ENCODE measurements at places on chromosomes 5 and 9.

GRCh38 chr5:173745557-173745956, 129.1 kb upstream of the BOD1 start:
- no peak for DNase-seq

DNA sequence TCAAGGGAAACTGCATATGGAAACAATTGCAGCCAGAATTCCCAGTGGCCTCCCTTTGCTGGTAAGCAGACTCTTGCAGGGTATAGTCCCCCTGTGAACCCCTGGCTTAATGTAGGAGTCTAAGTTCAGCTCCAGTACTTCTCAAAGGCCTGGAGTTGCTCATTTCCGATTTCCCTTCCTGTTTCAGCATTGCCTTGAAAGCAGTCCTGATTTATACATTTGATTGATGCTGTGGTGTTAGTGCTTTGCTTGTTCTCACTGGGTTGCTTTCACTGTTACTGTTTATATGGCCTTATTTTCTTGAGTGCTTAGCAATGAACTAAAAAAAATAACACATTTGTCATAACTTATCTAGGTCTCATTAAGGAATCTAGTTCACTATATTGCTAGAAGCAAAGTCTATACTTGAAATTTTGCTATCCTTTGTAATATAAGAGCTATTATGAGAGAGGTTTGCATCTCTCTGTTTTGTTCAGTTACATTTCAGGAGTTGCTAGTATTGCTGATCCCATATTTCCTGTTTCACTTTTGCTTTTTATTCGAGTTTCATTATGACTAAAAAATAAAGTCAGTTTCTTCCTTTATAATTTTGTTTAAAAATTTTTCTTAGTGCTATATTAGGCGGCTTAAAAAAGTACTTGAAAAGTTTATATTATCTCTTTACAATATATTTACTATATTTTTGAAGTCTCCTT, 122.4 kb upstream of the NMUR2 start:
- no peak for DNase-seq

DNA sequence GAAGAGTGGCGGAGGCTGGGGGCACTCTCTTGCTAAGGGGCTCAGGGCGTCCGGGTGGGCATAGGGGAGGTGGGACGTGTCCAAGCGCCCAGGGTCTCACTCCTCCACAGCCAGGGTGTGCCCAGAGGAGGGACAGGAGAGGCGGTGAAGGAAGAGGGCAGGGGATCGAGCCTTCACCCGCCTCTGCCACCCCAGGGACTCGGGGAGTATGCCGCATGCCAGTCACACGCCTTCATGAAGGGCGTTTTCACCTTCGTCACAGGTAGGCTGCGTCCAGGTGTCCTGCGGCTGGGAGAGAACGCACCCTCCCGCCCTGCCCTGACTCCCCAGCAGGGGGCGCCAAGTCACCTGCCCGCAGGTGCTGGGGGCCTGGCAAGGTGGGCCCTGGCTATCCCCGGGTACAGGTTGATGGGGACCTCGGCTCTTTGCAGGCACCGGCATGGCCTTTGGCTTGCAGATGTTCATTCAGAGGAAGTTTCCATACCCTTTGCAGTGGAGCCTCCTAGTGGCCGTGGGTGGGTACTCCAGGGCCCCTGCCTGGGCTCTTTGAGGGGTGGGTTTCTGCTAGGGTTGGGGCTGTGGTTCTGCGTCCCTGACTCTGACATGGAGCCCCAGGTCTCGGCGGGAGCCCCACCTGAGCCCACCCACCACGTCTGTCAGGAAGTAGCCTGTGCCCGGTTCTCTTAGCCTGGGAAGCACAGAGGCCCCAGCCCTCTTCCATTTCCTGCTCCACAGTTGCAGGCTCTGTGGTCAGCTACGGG, 552 bp downstream of the TMEM141 start:
- peak; percentile 27 for DNase-seq

GRCh38 chr9:124041817-124042116, 30.2 kb downstream of the LHX2 start:
- DNase-seq: no peak

- no peak for DNase-seq
Measured at GRCh38 chr5:60958712-60959111, 13.7 kb downstream of the NDUFAF2 start.

DNA sequence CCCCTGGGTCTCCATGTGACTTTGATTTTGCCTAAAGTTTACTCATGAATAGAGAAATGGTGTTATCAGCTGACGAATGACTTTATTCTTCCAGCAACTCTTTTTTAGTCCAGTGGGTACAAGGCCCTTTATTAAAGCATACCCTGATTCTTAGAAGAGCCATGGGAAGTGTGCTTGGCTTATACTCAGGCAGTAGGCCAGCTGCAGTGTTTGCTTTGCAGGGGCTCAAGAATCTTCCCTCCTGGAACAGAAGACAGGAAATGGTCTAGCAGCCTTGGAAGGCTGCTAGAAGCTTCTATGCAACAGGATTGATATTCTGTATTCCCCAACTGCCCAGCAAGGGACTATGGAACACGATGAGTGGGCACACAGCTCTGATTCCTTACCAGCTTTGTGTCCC, 73.4 kb upstream of the PLPP6 start:
- no peak for DNase-seq

- DNase-seq: peak; percentile 70
Measured at GRCh38 chr9:81653240-81653639, 36.1 kb downstream of the TLE1 start.

- no peak for DNase-seq
Measured at GRCh38 chr9:80596579-80596978, 1024.8 kb downstream of the TLE4 start.

- peak; percentile 81 for DNase-seq
Measured at GRCh38 chr5:14032918-14033317, 88.4 kb upstream of the DNAH5 start.

DNA sequence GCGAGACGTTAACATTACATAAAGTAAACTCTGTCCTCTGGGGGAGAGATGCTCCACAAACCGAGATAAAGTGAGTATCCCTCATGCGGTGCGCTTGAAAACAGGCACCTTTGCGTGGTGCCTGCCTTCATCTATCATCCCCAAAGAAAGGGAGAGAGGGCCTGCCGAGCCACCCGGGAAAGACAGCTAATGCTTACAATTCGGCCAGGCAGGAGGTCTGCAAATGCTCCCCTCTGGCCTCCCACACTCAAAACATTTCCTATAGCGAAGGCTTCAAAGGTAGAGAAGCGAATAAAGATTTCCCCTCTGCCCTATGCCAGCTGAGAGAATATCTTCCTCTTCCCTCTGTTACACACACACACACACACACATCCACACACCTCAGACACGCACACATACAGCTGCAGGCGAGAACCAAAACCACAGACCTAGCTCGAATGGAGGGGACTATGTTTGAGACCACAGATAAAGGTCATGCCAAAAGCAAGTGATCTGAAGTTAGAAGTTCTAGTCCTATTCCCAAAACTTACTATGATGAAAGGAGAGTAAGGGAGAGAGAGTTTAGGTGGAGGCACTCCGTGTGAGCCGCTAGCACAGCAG, 132.8 kb downstream of the CRB2 start:
- DNase-seq: no peak

DNA sequence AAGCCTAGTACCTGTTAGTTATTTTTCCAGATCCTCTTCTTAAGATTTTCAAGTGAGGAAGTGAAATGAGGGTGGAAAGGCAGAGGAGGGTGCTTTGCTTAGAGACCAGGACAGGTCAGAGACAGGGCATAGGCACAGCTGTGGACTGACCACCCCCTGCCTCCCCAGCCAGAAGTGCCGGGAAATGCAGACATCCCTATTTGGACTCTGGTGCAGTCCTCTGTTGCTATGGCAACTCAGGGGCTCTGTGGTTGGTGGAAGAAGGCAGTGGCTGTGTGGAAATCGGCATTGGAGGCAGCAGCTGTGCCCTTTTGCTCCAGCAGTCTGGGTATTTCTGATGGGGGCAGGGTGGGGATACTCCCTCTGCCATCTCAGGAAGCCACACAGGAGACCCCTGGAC, 43.3 kb upstream of the NDFIP1 start:
- DNase-seq: peak; percentile 26

DNA sequence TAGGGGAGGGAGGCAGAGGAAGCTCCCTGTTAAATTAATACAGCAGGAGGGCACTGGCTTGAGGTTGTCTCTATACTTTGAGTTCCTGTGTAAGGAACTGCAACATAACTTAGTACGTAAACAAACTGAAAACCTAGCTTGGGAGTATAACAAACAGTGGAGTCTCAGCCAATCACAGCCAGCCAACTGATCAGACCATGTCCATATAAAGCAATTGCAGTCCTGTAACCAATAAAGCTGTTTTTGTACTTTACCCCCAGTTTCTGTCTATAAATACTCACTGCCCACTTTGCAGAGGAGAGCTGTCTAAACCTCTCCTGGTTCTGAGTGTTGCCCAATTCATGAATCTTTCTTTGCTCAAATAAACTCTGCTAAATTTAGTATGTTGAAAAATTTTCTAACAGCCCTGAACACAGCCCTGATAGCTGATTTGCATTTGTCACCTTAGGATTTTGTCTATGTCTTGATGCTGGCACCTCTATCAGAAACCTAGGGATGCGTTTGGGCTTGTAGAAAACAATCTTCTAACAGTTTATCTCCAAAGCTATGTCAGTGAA, 39.9 kb downstream of the GDNF start:
- no peak for DNase-seq

- DNase-seq: peak; percentile 80
Measured at GRCh38 chr5:57779383-57780223, 297.0 kb upstream of the ACTBL2 start.

DNA sequence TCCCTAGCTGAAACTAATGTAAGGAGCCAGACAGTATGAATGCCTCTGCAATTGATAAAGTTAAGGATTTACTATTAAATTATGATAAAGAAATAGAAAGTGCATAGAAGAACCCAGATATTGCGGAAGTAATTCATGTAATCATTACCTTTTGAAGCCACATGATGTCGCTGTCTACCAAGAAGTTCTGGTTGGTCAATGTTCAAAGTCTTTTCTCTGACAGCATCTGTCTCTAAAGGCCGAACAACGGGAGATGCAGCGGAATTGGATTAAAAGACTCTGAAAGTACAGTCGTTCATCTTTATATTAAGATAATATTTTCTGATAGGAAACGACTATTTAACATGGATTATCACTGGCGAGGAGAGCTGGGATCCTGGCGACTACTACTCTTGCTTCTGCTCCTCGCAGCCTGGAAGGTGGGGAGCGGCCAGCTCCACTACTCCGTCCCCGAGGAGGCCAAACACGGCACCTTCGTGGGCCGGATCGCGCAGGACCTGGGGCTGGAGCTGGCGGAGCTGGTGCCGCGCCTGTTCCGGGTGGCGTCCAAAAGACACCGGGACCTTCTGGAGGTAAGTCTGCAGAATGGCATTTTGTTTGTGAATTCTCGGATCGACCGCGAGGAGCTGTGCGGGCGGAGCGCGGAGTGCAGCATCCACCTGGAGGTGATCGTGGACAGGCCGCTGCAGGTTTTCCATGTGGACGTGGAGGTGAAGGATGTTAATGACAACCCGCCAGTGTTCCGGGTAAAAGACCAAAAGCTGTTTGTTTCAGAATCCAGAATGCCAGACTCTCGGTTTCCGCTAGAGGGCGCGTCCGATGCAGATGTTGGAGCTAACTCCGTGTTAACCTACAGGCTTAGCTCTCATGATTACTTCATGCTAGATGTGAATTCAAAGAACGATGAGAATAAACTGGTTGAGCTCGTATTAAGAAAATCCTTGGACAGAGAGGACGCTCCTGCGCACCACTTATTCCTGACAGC, at the start of gene PCDHA8:
Gene PCDHA8, plus strand, starts transcription at position 210 of the 985 bp plus-strand sequence. Its CDS starts 135 bp downstream, at position 345.
- DNase-seq: no peak

GRCh38 chr5:79872291-79872690, 118.8 kb downstream of the MTX3 start:
- peak; percentile 23 for DNase-seq

DNA sequence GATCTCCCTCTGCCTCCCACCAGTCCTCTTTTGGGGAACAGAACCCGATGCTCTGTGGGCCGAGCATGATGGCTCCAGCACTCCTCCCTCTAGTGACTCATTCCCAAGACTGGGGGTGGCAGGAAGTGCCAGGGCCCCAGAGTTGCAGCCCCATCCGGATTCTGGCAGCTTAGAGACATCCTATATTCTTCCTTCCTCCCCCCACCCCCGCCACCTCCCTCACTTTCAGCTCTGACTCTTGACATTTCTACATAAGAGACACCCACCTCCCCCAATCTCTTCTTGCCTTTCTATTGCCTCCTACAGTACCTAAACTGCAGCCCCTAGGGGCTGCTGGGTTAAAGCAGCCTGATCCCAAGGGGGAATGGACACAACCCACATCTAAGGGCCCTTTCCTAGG, 47.1 kb upstream of the MATR3 start:
- DNase-seq: peak; percentile 83

DNA sequence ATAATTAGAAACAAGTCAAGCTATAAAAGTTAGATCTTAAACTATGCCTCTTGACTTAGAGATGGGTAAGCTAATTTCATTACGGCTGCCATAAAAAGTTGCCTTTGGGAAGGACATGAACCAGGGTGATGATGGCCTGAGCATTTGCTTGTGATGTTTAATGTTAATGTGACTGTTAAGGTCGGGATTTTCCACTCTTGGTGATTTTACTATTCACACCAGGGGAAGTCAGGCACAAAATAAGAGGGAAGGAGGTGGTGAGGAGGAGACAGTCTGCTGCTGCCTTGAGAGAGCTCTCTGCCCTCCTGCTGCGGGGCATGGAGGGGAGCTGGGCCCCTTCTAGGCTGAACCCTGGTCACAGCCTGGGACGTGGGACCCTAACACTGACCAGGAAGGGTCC, 34.4 kb downstream of the AHRR start:
- DNase-seq: no peak

- DNase-seq: no peak
Measured at GRCh38 chr9:109242014-109242413, 75.0 kb upstream of the FRRS1L start.

DNA sequence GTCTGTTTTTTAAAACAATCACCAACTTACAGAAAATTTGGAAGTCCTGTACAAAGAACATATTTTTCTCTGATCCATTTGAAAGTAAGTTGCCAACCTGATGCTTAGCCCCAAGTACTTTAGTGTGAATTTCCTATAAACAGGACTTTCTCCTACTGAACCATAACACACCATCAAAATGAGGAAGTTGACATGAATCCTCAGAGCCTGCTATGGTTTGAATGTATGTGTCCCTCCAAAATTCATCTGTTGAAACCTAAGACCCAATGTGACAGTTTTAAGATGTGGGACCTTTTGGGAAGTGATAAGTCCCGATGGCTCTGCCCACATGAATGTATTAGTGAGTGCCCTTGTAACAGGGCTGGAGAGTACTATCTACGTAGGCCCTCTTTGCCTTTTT, 6.4 kb upstream of the ACOT12 start:
- no peak for DNase-seq

DNA sequence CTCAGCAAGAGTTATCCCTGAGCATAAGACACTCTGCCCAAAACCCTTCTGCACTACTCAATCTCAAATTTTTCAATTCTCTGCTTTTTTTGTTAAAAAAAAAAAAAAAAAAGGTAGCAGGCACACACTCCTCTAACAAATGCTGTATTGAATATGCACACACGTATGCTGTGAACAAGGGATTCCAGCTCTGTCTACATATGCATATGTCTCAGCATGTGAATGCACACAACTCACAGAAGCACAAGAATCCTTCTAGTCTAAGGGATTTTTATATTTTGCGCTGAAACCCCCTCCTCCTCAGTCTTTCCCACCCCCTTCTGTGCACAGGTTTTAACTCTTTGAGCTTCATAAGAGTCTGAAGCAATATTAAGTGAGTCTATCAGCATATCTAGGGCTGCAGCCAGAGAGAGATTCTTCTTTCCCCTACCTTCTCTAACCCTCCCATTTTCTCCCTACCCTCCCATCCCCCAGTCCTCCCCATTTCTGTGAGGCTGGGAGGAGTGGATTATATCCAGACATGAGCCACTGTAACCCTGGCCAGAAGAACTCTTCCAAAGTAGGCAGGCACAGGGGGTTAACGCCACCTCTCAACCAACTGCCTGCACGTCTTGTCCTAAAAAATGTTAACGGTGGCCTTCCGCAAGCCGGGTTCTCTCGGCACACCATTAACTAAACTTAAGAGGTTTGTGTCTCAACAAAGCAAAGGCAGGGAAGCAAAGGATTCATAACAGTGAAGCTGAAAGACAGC, 1.0 kb downstream of the GABRB2 start:
- DNase-seq: no peak

All from fibroblast of skin of right biceps (primary cell).